ENCODE measurements at places on chromosomes 16 and 17.

GRCh38 chr17:15498107-15498506 is 30.7 kb upstream of the CDRT4 start:
- no peak for DNase-seq

DNA sequence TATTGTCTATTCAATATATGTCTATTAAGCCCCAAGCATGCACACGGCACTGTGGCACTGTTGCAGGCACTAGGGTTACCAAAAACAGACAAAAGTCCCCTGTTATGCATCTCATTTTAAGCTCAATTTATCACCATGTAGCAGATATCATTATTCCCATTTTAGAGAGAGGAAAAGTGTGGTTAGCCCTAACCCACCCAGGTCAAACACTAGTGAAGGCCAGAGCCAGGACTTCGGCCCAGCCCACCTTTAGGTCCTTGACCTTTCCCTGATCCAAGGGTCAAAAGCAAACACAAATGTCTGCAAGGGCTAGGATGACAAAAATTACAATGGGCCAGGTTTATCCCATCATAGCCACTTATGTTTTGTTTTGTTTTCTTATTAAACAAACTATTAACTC is 130.3 kb upstream of the NUDT7 start:
- no peak for DNase-seq

DNA sequence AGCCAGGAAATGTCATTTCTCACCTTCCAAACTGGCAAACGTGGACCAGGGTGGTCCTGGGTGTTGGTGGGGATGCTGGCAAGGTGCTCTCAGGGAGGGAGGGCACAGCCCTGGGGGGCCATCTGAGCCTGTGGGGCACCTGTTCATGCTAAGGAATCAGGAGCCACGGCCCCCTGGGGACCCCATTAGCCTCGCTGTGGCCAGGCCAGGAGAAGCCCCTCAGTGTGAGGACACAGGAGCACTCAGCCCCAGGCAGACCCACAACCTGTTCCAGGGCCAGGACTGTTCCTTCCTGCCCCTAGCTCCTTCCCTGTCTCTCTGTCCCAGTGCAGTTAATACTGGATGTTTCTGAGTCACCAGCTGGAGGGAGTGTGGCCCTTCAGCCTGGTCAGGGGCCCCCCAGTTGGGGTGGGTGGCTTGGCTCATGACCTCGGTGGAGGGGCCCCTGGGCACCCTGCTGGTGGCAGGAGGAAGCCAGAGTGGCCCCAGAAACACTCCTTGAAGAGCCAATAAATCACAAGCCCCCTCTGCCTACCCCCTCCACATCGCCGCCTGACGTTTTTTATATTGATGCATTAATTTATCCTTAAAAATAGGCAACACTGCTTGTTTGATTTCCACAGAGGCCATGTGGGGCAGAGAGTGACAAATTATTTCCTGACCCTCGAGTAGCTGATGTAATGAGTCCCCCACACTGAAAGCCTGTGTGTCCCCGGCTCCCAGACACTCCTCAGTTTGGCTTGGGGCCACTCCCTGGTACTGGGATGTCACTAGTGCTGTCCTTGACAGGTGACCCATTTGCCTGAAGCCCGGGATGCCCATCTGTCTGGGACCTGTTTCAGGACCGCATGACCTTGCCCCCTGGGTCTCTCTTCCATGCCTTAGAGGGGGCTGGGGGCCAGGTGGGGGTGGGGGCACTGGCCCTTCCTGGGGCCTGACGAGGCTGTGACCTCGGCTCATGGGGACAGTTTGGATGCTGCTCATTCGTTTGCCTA is 22.3 kb downstream of the ACTG1 start:
- no peak for DNase-seq

DNA sequence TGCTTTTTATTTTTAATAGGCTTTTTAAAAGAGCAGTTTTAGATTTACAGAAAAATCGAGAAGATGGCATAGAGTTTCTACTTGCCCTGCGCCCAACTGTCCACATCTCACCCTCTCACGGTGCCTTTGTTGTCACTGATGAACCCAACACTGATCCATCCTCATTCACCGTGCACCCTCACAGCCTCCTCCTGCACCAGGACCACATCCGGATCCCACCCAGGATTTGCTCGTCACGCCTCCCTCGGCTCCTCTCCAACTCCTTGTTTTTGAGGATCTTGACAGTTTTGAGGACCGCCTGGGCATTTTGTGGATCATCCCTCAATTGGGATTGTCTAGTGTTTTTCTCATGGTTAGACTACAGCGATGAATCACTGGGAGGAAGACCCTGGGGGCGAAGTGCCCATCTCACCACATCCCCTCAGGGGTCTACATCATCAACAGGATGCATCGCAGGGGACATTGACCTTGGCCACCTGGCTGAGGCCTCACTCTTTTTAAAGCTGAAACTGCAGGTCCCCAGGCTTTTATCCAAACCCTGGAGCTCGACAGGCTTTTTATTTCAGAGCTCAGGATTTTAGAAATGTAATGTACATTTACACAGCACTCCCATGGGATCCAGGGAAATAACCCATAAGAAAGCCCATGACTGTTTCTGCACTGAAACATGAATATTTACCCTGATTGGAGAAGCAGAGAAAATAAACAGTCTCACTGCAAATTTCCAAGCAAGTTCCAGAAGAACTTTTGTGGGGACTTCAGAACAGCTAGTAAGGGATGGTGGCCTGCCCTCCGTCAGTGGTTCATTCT is 71.8 kb upstream of the ZNF469 start:
- DNase-seq = no peak

GRCh38 chr16:21175397-21175796 is 16.9 kb downstream of the LDAF1 start:
- DNase-seq = no peak

GRCh38 chr17:41002814-41003213 is 3.1 kb upstream of the KRTAP3-2 start:
- no peak for DNase-seq

GRCh38 chr17:19421926-19422325 is 10.9 kb downstream of the RNF112 start:
- no peak for DNase-seq

DNA sequence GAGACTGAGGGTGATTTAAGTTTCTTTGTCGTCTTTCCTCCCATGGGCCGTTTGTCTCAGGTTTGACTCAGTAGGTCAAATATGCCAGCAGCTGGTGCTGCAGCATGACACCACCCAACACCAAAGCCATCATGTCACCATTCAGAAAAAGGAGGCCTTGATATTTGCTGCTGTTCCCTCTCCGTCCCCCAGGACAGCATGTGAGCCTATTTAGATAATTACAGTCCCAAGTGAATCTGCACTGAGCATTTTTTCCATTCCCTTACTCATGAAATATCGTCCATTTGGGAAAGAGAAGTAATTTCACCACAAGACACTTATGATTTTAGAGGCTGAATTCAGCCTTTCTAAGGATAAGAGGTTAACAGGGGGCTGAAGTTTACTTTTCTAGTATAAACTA is 62.2 kb upstream of the ADORA2B start:
- no peak for DNase-seq

DNA sequence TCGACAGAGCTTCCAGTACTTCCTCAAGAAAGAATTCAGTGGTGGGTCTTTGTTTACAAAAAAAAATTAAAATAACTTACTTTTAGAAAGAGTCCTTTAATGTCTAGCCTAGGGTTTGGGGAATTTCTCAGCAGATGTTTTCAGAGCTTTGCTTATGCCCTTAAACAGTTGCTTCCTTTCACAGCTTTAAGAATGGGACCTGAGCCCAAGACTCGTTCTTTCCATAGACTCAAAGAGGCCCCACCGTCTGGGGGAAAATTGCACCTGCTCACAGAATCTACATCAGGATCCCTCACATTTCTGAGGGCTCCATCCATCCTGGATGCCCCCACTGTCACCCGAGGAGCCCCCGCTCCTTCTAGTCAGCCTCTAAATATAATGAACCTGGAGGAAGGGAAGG is 60.0 kb downstream of the RGS9 start:
- DNase-seq = no peak

DNA sequence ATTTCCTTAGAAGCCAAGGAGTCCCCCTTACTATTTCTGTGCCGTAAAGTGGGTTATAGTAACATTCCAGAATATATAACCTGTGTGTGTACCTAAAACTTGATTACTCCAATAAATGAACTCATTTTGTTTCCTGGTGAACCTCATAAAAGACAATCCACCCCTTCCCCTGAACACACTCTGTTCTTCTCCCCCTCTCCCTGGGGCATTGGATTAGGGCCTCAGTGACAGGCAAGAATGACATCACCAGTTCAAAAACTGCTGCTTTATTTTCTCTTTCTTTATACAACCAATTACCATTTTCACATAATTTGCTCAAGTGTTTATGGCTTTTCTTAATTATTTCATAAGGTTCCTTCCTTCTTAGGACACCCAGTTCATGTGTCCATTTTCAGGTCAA is 17.4 kb downstream of the AARSD1 start:
- DNase-seq = no peak

- no peak for DNase-seq
Measured at GRCh38 chr16:55577887-55578286, 11.4 kb downstream of the CAPNS2 start.

DNA sequence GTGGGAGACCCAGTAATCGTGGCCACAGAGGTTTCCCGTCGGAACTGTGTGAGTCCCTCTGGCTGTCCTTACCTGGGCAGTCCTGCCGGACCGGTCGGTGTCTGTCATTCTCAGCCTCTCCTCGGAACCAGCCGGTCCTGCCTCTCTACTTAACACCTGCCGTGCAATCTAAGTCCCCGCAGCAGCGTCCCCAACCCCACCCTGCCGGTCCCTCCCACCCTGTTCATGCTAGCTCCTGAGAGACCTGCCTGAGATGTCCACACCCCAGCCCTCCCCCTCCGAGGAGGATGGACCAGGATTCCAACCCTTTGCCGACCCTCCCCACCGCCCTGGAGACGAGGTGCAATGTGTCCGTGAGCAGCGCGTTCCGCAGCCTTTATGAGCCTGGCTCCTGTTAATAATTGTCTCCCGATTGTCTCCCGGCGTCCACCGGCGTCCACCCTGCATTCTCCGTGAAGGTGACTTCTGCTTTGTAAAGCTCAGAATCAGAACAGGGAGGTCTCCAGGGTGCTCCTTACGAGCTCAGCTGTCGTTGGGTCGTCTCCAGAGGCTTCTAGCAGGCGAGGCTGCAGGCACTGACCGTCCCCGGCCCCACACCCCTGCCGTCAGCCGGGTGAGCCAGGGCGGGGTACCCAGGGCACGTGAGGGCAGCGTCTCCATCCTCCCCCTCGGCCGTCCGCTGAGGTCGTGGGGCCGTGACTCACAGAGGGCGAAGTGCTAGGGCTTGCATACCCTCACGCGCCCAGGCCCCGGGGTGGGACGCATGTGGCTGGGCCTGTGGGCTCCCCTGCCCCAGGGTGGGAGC is 10.1 kb downstream of the METRNL start:
- no peak for DNase-seq

- no peak for DNase-seq
Measured at GRCh38 chr17:311119-311782, 41.4 kb downstream of the RPH3AL start.

DNA sequence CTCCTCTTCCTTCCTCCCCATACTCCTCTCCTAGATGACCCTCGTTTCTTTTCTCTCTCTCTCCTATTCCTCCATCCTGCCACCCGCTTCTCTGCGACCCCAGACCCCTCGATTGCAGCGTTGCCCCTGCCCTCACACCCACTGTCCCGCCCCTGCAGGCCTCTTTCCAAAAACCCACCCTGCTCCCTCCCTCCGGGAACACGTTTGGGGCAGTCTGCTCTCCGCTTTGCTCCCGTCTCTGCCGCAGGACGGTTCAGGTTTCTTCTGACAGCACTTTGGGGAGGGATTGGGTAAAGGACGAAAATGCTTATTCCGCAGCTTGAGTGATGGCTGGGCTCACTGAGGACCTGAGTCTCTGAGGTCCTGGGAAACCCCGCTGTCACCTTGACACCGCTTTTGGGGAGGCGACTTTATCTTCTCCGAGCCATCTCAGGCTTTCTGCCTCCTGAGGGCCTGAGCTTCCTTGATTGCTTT is 690 bp downstream of the NDE1 start:
- DNase-seq = peak; percentile 22

- DNase-seq = no peak
Measured at GRCh38 chr17:42281571-42282096, 5.4 kb upstream of the STAT5B start.

GRCh38 chr16:82425661-82426060 is 201.1 kb upstream of the CDH13 start:
- DNase-seq = no peak

GRCh38 chr16:54584121-54584520 is 297.5 kb upstream of the IRX3 start:
- no peak for DNase-seq

- DNase-seq = no peak
Measured at GRCh38 chr17:19304209-19304608, 58.3 kb downstream of the B9D1 start.

GRCh38 chr16:67542464-67542863 is 13.8 kb downstream of the RIPOR1 start:
- no peak for DNase-seq

DNA sequence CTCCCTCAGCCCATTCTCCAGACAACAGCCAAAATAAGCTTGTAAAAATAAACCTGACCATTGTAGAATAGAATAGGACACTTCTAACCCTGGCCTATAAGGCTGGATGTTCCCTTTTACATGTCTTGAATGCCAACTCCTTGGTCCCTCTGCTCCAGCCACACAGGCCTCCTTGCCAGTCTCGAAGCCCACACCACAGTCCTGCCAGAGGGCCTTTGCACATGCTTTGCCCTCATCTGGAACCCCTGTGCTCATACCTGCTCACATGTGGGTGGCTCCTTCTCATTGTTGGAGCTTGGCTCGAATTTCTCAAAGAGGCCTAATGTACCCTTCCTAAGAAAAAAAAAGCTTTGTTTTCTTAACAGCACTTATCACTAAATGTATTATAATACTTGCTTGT is 5.4 kb upstream of the SLC12A3 start:
- DNase-seq = no peak

GRCh38 chr17:51427856-51428255 is 167.5 kb downstream of the UTP18 start:
- peak; percentile 35 for DNase-seq

GRCh38 chr16:86911437-86911958 is 333.1 kb downstream of the FOXL1 start:
- no peak for DNase-seq

DNA sequence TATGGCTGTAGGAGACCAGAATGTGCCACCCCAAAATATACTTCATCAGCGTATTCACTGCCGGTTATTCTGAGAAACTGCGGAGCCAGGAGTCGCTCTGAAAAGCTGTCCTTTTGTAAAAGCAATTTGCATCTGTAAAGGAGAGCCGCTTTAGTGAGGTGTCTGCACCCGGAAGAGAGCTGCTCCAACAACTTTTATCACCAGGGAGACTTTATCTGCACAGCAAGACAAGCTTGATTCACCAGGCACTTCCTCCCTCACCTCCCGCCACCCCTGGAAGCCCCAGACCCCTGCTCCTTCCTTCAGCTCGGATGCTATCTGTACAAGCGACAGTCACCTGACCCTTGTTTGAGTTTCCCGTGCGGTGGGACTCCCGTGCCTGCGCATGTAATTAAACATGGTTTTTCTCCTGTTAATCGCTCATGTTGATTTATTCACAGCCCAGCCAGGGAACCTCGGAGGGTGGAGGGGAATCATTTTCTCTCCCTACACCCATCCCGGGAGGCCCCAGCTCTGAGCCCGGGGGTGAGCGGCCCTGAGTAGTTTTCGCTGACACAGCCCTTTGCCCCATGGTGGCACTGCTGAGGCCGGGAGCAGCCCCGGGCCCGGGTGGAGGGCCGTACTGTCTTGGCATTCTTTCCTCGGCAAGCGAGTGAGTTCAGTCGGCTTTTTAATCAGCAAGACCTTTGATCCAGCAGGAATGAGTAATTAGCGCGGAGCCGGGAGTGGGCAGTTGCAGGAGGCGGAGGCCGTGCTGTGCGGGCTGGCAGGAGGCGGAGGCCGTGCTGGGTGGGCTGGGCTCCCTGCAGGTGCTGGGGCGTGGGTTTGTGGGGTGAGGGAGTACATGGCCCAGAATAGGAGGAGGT is 222.7 kb upstream of the CIBAR2 start:
- no peak for DNase-seq

GRCh38 chr17:4219241-4219640 is 44.5 kb downstream of the ANKFY1 start:
- DNase-seq = no peak
